ENCODE measurements at places on chromosomes 6 and 20.

DNA sequence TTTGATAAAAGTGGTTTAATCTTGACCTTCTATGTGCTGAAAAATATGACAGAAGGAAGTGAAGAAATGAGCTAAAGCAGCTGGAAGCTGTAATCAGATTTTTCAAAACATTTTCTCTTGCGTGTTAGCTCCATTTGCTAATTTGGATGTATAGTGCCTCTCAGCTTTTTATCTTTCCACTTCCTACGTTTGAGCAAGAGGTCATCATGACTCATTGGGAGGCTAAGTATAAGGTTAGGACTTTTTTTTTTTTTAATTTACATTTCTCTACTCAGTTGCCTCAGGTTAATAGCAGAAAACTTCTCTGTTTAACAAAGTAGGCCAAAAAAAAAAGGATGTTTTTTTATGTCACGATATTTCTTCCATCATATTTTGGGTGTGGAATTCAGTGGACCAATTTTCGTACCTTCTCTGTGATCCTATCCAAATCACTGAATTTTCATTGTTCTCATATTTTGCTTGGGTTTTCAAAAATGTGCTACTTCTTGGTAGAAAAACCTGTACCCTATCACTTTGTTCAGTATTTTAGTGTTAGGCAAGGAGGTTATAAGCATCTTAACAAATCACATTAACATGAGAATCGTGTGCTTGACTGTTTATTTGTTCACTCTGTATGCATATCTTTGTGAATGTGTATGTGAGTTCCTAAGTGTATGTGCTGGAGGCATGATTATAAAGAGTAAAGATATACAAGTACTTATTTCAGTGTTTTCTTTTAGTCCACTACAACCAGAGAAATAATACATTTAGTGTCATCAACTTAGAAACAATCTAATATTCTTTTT, 1028.3 kb upstream of the EYS start:
- no peak for DNase-seq

DNA sequence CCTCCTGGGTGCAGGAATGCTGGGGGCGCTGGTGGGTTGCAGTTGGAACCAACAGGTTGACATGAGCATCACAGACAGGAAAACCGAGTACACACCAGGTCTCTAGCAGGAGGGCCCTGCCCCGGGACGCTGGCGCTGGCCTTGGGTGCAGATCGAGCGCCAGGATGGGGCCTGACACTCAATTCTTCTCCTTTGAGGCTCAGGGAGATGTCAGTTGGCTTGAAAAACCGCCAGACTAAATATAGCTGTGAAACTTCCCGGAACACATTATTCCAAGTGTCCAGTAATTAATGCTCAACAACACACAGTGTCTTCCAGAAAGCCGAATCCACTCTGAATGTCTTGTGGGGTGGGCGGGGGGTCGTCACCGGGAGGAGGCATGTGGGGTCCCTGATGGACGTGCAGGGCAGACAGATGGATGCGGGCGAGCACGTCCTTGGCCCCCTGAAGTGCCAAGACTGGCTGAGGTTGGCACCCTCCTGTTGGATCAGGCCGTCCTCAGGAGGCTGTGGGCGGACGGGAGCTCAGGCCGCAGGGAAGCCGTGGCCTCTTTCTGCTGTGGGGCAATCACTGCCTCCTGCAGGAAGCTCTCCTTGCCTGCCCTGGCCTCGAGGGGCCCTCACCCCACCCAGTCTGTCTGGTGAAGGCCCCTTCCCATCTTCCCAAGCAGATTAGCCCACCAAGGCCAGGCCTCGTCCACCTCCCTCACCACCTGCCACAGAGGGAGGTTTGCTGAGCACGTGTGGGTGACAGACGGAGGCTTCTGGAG, 19.4 kb upstream of the GATA5 start:
- no peak for DNase-seq

GRCh38 chr6:135832166-135832565, 19.3 kb upstream of the PDE7B start:
- DNase-seq: no peak

DNA sequence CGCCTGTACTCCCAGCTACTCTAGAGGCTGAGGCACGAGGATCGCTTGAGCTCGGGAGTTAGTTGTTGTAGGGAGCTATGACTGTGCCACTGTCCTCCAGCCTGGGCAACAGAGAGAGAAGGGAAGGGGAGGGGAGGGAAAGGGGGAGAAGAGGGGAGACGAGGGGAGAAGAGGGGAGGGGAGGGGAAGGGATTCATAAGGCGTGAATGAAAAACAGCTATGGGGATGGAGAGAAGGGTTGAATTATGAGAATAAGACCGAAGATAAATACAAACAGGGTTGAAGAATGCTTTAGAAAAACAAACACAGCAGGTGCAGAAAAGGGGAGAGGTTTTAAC, 106.0 kb downstream of the TRIM27 start:
- no peak for DNase-seq

- DNase-seq: no peak
These were observed 31.5 kb upstream of the EDN1 start for GRCh38 chr6:12258591-12259075.

- DNase-seq: no peak
These were observed 157.7 kb upstream of the THBS2 start for GRCh38 chr6:169411296-169411695.

Data from stimulated activated CD4-positive, alpha-beta T cell treated with anti-CD3 and anti-CD28 coated beads, Interleukin-1b, Interleukin-23, amount 100 ng/mL, for 1 hour (primary cell).